ENCODE measurements at places on chromosomes 1 and 21. TPM values are rescaled to one million over a fixed set of nuclear protein-coding genes. Genes with fewer than 3 reads are reported as not detected.

The FNDC10 gene
- 2.8 TPM for total RNA-seq

The KCNK1 gene
- 9.5 TPM for total RNA-seq

The PRAMEF2 gene
- total RNA-seq = not detected

The DNAH14 gene
- total RNA-seq = 2.8 TPM

GRCh38 chr1:39489567-39490239, 1.7 kb upstream of the BMP8A start:
- no peaks in the 10 kb centered on the region for H3K4me1 ChIP-seq
- peaks cover 20% of the 10 kb centered on the region for H3K36me3 ChIP-seq
- no peaks in the 10 kb centered on the region for H3K27me3 ChIP-seq
- H3K27ac ChIP-seq = no peak overlapping the region
- DNase-seq = no peak

GRCh38 chr1:239189998-239190512, 196.3 kb upstream of the CHRM3 start:
- H3K27ac ChIP-seq = no peak overlapping the region
- H3K27me3 ChIP-seq = no peaks in the 10 kb centered on the region
- H3K4me1 ChIP-seq = no peaks in the 10 kb centered on the region
- no peak overlapping the region for H3K4me3 ChIP-seq

DNA sequence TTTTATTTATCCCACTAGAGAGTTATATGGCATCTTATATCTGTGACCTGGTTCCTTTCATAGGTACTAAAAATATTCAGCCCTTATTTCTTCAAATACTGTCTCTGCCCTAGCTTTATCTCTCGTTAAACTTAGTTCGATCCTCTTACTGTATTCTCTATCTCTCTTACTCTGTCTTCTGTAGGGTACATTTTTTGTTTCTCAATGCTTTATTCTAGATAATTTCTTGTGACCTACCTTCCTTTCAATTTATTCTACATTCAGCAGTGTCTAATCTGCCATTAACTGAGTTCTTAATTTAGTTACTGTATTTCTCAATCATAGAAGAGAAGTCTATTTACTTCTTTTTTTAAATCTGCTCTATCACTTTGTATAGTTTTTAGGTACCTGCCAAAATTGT, 1.8 kb upstream of the ZFP69 start:
- H3K4me3 ChIP-seq = no peak overlapping the region
- no peaks in the 10 kb centered on the region for H3K36me3 ChIP-seq
- H3K27me3 ChIP-seq = no peaks in the 10 kb centered on the region
- no peak overlapping the region for H3K27ac ChIP-seq
- no peak for DNase-seq
